GM03348 (cell line): ENCODE measurements at places on chromosomes 5 and 9.

DNA sequence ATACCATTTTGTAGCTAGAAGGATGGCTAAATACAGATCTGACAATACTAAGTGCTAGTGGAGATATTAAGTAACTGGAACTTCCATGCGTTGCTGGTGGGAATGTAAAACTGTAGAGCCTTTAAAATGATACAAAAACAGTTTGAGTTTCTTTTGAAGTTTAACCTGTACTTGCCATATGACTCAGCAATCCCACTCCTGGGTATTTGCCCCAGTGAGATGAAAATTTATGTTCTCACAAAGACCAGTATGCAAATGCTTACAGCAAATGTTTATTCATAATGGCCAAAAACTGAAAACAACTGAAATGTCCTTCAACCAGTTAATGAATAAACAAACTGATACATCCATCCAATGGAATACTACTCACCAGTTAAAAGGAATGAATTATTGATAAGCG, 137.3 kb downstream of the SLC12A2 start:
- DNase-seq, result no peak

DNA sequence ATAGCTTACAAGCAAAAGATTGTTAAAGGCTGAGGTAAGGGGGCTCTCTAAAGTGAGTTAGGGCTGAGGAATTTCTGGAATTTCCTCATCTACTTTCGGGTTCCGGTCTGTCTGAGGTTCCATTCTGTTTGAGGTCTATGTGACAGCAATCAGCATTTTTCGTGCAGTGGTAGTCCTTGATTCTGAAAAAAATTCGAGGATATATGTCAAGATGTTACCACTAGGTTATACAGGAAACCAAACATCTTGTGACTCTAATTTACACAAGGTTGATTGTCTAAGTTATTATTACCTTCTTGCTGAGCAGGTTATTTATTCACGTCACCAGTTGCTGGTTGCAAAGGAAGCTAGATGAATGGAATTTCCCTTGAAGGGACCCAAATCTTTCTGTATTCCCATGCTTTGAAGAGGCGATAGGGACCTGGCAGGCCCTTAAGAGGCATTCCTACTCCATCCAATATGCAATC, 35.2 kb downstream of the RLN2 start:
- DNase-seq, result peak; percentile 70

- no peak for DNase-seq
Observed at GRCh38 chr5:131854134-131854533, 57.3 kb upstream of the FNIP1 start.

- peak; percentile 90 for DNase-seq
Observed at GRCh38 chr5:179209359-179210150, 135.7 kb downstream of the ADAMTS2 start.

- no peak for DNase-seq
Observed at GRCh38 chr5:143205883-143206195, 197.6 kb downstream of the NR3C1 start.
